Caki2 (cell line): ENCODE measurements at places on chromosomes 11 and 22. TPM values are rescaled to one million over a fixed set of nuclear protein-coding genes. Genes with fewer than 3 reads are reported as not detected.
A peak's percentile ranks its signal among the peaks of the same experiment; 100 is the strongest.

DNA sequence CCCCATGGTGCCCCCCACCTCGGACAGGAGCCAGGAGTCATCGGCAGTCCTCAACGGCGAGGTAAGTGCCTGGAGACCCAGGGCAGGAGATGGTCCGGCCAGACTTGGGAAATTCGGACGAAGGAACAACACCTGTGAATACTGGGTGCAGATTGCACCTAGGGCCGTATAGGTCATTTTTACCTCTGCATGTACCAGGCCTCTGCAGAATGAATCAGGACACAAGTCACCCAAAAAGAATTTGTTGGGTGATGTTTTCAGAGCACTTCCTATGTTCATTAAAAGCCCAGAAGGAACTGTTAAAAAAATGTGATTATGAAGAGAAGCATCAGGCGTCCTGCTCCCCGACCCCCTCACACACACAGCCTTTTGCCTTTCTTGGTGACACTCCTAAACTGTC lies 93.9 kb downstream of the C11orf91 start:
- DNase-seq = no peak

- DNase-seq = no peak
Measured at GRCh38 chr11:110798201-110798900, 86.1 kb upstream of the ARHGAP20 start.

- no peak for DNase-seq
Measured at GRCh38 chr11:84963240-84963639, 663.9 kb downstream of the DLG2 start.

DNA sequence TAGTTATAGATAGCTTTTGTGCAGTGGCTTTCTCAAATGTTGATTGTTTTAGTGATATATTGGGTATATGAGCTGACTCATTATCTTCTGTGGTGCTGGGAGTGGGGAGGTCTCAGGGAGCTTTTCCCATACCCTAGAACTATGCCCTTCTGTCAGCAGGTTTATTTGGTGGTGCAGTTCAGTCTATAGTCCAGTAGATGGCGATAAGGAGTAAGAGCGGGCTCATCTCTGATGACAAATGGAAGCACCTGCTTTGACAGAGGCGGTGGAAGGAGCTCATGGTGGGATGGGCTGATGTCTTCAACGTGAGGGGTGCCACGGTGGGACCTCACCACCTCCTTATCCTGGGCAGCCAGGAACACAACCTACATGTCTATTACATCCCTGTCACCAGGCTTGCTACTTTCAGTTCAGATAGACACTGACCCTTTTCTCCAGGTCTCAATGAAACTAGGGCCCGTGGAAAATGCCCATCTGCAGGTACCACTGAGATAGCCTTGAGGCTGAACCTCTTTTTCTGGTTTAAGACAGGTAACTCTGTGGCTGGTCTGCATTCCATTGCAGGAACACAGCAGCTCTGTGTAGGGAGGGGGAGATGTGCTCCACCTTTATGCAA lies 13.0 kb upstream of the OR6A2 start:
- peak; percentile 36 for DNase-seq

DNA sequence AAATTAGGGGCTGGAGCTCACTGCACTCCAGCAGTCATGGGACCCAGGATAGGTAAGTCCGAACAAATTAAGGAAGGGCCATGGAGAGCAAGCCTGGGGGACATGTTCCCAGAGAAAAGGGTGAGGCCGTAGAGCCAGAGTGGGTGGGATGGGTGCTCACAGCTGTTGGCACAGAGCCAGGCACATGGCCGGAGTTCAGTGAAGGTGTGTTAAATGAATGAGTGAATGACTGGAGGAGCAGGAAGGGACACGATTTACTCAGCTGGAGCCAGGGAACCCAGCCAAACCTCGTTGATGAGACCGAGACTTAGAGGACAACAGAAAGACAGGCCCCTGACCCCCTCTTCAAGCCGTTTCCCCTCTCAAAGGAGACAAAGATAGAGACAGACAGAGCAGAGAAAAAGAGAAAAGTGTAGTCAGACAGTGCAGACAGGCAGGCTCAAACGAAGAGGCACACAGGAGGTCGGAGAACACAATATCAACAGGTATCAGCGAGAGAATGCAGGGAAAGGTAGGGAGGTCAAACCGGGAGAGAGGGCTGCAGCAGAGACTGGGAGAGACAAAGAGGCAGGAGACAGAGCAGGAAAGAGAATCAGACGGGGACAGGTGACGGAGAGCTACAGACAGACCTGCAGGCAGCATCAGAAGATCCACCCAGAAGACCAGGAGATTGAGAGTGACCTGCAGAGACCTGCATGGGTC lies 590 bp downstream of the SLCO2B1 start:
- DNase-seq = no peak

GRCh38 chr22:50078761-50079160 lies 6.5 kb downstream of the MLC1 start:
- DNase-seq = no peak

The OR52E1 gene
- not detected in 2 replicates for total RNA-seq

GRCh38 chr22:30781271-30781875 lies 86.7 kb downstream of the OSBP2 start:
- DNase-seq = no peak

DNA sequence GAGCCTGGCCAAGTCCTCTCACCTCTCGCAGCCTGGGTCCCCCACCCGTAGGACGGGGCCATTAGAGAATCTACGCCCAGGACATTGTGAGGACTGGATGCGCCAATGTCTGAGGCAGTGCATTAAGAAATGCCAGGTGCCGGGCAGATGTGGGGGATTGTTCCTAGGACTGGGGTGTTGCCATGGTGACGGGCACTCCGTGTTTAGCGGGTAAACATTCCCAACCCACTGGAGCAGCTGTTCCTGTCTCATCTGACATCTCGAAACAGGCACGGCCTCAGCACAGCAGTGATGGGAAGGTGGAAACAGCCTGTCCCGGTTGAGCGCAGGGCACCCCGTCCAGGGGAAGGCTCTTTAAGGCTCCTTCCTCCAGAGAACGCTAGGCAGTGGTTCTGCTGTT lies 99.6 kb upstream of the RTL6 start:
- DNase-seq = no peak

The OR10AG1 gene
- not detected in 2 replicates for total RNA-seq

The POU2AF3 gene
- not detected in 2 replicates for total RNA-seq

The SUSD2 gene
- total RNA-seq = not detected in 2 replicates

GRCh38 chr11:73975479-73975757 lies 7.2 kb downstream of the UCP2 start:
- no peak for DNase-seq

GRCh38 chr11:88515002-88515401 lies 177.5 kb upstream of the CTSC start:
- DNase-seq = no peak

GRCh38 chr11:57566905-57567514 lies 462 bp downstream of the UBE2L6 start:
- DNase-seq = peak; percentile 25

DNA sequence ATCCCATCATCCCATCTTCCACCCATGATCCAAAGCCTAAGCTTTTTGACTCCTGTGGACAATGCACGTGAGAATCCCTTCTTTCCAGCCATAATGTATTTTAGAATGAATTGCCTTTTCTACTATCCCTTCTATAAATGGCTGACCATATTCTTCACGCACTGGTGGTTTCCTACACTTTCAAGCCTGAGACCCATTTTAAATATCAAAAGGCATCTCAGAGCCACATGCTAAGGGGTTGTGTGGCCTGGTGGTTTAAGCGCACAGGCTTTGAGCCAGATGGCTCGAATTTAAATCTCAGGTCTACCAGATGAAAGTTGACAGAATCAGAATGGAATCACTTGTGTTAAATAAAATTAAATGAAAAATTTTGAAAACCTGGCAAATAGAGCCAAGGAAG lies 54.5 kb downstream of the C11orf91 start:
- no peak for DNase-seq

GRCh38 chr11:86746514-86746913 lies 53.8 kb upstream of the PRSS23 start:
- DNase-seq = no peak

GRCh38 chr11:43969543-43969942 lies 27.1 kb downstream of the C11orf96 start:
- DNase-seq = no peak

GRCh38 chr11:131560287-131560686 lies 189.9 kb downstream of the NTM start:
- no peak for DNase-seq

The KCNJ11 gene
- 4.7 and 5.3 TPM in 2 replicates for total RNA-seq

The FOLR1 gene
- total RNA-seq = 7.3 and 8.4 TPM in 2 replicates
